ENCODE measurements at places on chromosomes 6 and 20.

GRCh38 chr20:8131598-8132483 is at the start of gene PLCB1:
Gene PLCB1, plus strand, starts transcription at chr20:8132266. Its CDS starts 386 bp downstream, at chr20:8132652.
- DNase-seq: peak; percentile 91

DNA sequence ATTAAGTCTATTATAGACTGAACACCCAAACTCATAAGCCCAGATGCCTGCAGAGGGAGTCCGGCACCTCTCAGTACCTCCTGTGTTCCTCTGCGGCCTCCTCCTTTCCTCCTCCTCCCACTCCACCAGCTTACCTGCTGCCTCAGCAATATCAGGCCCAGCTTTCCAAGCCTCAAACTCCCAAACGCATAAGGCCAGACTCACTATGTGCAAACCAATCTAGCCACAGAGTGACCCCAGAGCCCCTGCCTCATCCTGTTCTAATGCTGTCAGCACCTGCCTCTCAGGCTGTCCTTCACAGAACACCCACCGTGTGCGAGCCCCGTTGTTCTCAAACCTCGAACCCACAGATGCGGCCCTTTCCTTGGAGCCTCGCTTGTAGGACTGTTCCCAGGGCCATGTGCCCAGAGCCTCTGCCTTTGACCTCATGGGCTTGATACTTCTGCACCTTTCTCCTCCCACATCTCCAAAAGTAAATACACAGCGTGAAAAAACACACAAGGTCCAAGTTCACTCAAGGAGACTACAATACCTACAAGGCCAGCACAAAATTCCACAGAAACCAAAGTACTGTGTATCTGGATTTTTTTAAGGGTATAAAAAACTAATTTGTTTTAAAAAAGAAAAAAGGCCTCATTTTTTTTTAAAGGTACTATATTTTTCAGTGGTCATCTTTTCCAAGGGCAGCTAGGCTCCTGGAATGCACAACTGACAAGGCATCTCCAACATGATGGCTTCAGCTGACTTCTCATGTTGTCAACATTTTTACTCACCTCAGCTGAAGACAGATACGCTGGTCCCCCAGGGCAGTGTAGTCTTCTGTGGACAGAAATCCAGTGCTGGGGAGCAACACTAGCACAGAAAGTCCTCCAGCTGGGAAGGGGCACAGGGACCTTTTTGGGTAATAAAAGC is 52.3 kb downstream of the ABHD12 start:
- DNase-seq: no peak

- no peak for DNase-seq
These were observed 1024.3 kb upstream of the EYS start for GRCh38 chr6:66731310-66731709.

- DNase-seq: no peak
These were observed 79.6 kb downstream of the CEP57L1 start for GRCh38 chr6:109174916-109175315.

- DNase-seq: peak; percentile 21
These were observed 64.3 kb downstream of the TTI1 start for GRCh38 chr20:37968841-37969401.

All from activated CD8-positive, alpha-beta memory T cell treated with anti-CD3 and anti-CD28 coated beads for 24 hours (primary cell).